Progenitor cell of endocrine pancreas (in vitro differentiated cells): ENCODE measurements at places on chromosomes 1 and 21.

GRCh38 chr1:202221911-202222909, 28.6 kb downstream of the LGR6 start:
- H3K4me3 ChIP-seq: no peak overlapping the region
- no peaks in the 10 kb centered on the region for H3K36me3 ChIP-seq
- peaks cover 42% of the 10 kb centered on the region for H3K27me3 ChIP-seq
- no peak for DNase-seq

DNA sequence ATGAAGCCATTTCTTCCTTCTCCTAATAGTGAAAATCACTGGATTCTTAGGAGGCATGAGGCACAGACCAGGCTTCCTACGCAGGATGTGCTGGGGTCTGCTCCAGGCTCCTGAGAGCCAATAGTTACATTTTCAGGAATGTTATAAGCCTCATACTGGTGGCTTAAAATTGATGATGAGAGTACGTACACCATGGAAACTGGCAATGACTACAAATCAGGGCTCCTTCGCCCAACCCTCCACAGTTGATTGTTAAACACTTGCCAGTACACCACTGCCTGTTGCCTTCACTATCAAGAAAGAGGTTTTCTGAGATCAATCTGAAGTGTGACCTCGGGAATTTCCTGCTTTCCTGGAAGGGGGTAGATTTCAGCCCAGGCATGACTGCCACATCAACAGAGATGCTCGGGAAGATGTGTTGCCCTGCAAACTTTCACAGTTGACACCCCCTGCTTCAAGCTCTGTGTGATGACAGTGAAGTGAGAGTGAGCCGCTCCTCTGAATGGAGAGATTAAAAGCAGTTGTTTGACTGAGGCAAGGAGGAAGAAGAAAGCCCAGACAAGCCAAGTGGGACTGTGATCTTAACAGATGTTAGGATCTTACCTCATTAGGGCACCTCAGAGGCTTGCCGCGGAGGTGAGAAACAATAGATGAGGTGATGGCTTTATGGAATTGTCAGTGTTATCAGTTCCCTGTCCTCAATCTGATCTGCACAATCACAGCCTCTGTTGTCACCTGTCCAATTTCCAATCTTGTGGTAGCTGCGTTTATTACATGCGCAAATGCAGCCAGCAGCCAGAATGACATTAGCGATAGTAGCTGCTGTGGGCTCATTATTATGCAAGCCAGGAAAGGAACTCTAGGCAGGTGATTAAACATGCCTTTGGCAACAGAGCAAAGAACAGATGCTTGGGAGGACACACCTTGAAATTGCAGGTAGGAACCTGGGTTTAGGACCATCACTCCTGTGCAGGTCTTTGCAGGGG, 277.3 kb downstream of the KAZN start:
- H3K36me3 ChIP-seq: no peaks in the 10 kb centered on the region
- H3K4me3 ChIP-seq: no peak overlapping the region
- no peak for DNase-seq
- H3K4me1 ChIP-seq: peaks cover 4% of the 10 kb centered on the region
- peaks cover 3% of the 10 kb centered on the region for H3K27me3 ChIP-seq

GRCh38 chr1:24890887-24891286, 39.2 kb downstream of the RUNX3 start:
- no peaks in the 10 kb centered on the region for H3K4me1 ChIP-seq
- H3K4me3 ChIP-seq: no peak overlapping the region
- peaks cover 1% of the 10 kb centered on the region for H3K36me3 ChIP-seq
- no peak for DNase-seq

GRCh38 chr1:152514715-152515433, 592 bp downstream of the CRCT1 start:
- H3K4me3 ChIP-seq: no peak overlapping the region
- no peaks in the 10 kb centered on the region for H3K27me3 ChIP-seq
- H3K36me3 ChIP-seq: peaks cover 1% of the 10 kb centered on the region
- H3K4me1 ChIP-seq: no peaks in the 10 kb centered on the region

GRCh38 chr21:42257091-42257765, 38.3 kb downstream of the ABCG1 start:
- no peaks in the 10 kb centered on the region for H3K36me3 ChIP-seq
- peaks cover 12% of the 10 kb centered on the region for H3K4me1 ChIP-seq
- no peak for DNase-seq

- no peak for DNase-seq
- H3K27ac ChIP-seq: no peak overlapping the region
- H3K4me3 ChIP-seq: no peak overlapping the region
- peaks cover 22% of the 10 kb centered on the region for H3K4me1 ChIP-seq
- no peaks in the 10 kb centered on the region for H3K36me3 ChIP-seq
Measured at GRCh38 chr21:38913893-38914527, 108.3 kb downstream of the ETS2 start.

DNA sequence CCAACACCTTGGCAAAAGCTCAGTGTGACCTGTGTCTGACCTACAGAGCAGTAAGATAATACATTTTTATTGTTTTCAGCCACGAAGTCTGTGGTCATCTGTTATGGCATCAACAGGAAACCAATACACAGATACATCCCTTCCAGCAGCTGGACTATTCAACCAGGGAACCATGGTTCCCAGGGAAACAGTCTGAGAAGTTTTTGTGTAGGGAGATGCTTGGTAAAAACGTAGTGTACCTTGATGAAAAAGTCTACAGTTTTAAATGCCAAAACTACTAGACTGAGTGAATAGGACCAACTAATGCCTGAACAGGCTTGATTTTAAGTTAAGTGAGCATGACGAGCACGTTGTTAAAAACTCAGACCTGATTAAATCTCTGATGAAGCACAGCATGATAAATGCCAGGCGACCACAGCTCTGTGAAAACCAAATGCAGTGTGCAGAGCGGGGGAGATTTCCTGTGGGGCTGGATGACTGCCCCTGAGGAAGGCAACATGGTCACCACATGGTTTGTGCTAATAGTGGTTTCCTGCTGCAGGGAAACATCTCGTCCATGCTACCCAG, 228.9 kb downstream of the TNR start:
- peaks cover 17% of the 10 kb centered on the region for H3K27me3 ChIP-seq
- no peaks in the 10 kb centered on the region for H3K4me1 ChIP-seq
- no peak overlapping the region for H3K27ac ChIP-seq
- H3K4me3 ChIP-seq: no peak overlapping the region
- DNase-seq: no peak
- H3K36me3 ChIP-seq: no peaks in the 10 kb centered on the region

- H3K27ac ChIP-seq: no peak overlapping the region
- H3K27me3 ChIP-seq: peaks cover 13% of the 10 kb centered on the region
- no peak overlapping the region for H3K4me3 ChIP-seq
- no peaks in the 10 kb centered on the region for H3K36me3 ChIP-seq
- no peaks in the 10 kb centered on the region for H3K4me1 ChIP-seq
Measured at GRCh38 chr1:14113271-14113670, 413.3 kb downstream of the PRDM2 start.

DNA sequence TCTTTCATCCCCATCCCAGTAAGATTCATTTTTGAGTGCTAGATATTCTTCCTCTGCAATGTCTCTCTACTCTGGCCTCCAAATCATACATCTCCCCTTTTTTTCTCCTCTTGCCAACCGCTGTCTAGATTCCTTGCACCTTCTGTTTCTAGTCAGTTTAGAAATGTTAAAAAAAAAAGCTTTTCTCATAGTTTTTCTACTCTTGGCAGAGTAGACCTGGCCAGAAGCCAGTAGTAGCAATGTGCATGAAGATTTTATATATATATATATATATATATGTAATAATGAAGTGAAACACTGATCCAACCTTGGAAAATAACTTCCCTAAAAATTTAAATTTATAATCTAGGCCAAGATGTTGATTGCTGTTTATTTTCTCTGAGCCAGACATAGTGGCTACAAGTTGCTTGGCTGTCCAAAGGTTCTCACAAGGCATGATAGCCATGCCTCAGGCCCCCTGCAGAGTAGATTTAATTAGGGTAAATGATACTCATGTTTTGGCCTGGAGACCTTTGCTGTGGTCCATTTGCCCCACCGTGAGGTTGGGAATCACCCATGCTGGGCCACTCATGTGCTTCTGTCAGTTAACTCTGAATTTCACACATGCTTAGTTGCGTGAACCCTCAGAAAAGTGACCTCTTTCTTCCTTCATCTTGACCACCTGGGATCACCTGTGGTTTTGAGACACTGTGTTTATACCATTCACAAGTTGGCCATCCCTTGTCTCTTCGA, 103.4 kb upstream of the KCNE2 start:
- DNase-seq: no peak
- H3K4me3 ChIP-seq: no peak overlapping the region
- H3K27ac ChIP-seq: no peak overlapping the region
- H3K27me3 ChIP-seq: no peaks in the 10 kb centered on the region
- H3K4me1 ChIP-seq: no peaks in the 10 kb centered on the region
- H3K36me3 ChIP-seq: peaks cover 9% of the 10 kb centered on the region
